ENCODE measurements at places on chromosomes 2 and 18.

- DNase-seq, result no peak
Measured at GRCh38 chr2:205895981-205896655, 189.9 kb downstream of the INO80D start.

DNA sequence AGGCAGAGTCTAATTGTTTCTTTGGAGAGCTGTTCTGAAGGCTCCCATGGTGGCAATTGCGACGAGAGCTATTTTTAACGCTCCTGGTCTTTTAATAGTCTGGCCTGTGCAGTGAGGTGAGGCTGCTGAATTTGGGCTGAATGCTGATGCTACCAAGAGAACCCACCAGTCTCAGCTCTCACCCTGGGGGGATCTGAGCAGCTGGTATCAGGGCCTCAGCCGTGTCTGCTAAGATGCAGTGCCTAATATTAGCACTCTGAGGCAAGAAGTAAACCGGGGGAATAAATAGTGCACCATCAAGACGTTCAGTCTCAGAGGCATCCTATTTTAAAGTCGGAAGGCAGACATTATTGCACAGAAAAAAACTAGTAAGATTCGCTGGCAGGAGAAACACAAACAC is 214.8 kb upstream of the PID1 start:
- DNase-seq, result no peak

- no peak for DNase-seq
Measured at GRCh38 chr2:179036353-179036905, 13.5 kb downstream of the CCDC141 start.

GRCh38 chr18:76274468-76275289 is 220.4 kb downstream of the ZNF516 start:
- DNase-seq, result no peak

DNA sequence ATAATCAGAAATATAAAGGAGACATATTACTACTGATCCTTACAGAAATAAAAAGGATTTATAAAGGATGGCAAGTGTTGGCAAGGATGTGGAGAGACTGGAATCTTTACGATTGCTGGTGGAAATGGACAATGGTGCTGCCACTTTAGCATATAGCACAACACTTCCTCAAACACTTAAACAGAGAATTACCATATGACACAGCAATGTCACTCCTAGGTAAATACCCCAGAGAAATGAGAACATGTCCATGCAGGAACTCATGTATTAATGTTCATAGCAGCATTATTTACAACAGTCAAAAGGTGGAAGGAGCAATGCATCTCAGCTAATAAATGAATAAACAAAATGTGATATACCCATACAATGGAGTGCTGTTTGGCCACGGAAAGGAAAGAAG is 137.5 kb downstream of the NDUFA10 start:
- no peak for DNase-seq

DNA sequence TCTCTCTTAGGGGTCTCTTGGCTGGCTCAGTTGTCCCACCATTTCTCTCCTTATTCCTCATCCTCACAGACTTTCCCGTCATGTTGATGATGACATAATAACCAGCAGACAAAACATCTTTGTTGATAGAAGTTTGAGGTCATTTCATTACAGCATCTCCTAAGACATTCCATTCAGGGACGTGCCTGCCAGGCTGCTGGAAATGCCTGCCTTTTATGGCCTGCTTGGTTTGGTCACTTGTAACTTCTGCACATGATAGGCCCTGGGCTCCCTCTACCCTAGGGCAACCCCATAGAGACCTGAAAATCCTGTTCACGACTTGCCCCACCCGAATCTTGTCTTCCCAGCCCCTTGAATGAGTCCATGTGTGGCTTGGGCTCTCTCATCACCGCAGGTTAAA is 81.7 kb downstream of the SDC1 start:
- DNase-seq, result no peak

DNA sequence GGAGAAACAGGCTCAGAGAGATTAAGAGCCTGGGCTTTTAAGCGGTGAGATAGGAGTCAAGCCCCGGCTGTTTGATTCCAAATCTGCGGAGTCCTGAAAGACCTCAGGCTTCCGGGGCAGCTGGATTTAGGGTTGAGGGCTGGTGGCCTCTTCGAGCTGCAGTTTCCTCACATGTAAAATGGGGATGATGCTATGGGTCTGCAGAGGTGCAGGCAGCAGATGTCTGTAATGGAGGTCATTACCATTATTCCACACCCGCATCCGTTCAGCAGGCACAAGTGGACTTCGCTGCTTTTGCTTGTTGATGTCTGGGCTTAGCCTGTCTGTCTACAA is 175.6 kb upstream of the HS6ST1 start:
- no peak for DNase-seq

DNA sequence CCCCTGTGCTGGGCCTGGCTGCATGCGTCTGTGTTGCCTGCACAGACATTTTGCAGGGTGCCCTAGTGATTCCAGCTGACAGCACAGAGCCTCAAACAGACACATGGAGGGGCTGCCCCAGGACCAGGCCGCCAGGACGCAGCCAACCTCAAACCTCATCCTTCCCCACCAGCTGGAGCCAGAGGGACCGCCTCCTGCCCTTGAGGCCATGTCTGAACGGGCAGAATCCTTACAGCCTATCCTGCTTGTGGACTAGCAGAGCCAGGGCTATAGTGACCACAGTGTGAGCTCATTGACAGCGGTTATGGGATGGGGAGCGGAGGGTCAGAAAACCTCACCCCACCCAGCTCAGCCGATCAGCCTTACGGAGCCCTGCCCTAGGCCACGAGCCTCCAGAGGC is 22.4 kb downstream of the ODC1 start:
- no peak for DNase-seq

DNA sequence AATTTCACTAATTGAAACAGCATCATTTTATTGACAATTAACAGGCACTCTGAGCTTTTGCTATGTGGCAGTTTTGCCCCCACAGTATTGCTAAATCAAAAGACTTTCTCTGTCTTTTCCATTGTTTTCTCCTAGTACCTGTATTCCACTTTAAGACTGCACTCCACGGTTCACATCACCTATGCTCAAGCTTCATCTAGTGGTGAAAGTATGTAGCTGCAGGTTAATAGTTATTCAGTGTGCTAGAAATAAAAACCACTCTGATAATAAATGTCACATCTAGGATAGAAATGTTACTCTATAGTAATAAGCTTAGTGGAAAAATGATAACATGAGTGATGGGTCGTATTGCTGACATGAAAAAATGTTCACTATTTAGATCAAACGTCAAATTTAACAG is 24.6 kb downstream of the ARL6IP6 start:
- DNase-seq, result peak; percentile 9

- no peak for DNase-seq
Measured at GRCh38 chr2:227010433-227010832, 153.6 kb downstream of the COL4A4 start.

GRCh38 chr18:58988600-58988999 is 123.9 kb downstream of the ZNF532 start:
- DNase-seq, result no peak

GRCh38 chr2:23806665-23807249 is 120.2 kb downstream of the ATAD2B start:
- no peak for DNase-seq

DNA sequence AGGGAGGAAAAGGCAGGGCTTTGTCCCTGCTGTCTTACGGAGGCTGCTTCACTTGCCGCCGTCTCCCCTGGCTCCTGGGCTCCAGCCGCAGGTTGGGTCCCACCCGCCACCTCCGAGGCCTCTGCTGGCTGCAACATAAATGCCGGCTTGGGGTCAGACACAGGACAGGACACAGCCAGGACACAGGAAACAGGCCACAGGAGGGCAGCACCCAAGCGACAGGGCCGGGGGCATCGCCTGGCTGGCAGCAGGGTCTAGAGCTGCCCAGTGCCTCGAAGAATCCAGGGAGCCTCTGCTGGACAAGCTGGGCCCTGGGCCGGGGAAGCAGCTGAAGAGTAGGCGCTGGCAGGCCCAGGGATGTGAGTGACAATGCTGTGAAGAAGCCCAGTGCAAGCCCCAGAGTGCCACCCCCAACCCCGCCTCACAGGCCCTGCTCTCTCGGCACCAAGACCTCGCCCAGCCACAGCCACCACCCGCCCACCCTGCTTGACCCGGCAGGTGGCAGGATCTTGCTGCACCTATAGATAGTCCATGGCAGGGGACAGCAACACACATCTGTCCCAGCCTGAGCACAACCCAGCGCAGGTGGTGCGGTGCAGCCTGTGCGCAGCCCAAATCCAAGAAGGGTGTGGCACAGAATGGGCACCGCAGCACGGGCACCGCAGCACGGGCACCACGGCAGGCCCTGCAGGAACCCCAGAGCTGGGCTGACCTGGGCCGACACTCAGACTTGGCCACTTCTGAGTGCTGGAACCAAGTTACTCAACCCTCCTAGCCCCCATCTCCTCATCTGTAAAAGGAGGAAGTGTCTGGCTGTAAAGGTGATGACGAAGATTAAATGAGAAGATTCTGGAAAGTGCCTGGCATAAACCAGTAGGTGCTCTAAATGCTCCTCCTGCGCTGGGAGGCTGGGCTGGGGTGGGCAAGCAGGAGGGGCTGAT is 55.6 kb downstream of the BIN1 start:
- DNase-seq, result peak; percentile 38

DNA sequence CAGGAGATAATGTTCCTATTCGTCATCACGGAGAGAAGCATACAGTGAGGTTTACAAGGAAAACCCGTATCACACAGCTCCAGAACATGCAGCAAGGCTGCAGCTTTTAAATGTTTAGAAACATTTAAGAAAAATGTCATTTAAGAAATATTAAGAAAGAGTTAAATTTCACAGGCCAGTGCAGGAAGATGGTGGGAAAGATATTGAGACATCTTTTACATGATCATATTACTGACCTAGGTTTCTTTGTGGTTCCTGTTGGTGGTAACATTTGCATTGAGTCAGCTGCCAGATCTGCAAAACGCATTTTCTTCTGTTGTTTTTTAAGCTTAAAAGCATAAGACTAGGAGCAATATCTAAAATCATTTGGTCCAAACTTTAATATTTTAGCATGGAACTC is 44.9 kb downstream of the CPO start:
- DNase-seq, result no peak

GRCh38 chr2:12168354-12168753 is 421.9 kb downstream of the LPIN1 start:
- DNase-seq, result no peak

GRCh38 chr2:239896075-239896474 is 129.1 kb downstream of the NDUFA10 start:
- DNase-seq, result no peak

DNA sequence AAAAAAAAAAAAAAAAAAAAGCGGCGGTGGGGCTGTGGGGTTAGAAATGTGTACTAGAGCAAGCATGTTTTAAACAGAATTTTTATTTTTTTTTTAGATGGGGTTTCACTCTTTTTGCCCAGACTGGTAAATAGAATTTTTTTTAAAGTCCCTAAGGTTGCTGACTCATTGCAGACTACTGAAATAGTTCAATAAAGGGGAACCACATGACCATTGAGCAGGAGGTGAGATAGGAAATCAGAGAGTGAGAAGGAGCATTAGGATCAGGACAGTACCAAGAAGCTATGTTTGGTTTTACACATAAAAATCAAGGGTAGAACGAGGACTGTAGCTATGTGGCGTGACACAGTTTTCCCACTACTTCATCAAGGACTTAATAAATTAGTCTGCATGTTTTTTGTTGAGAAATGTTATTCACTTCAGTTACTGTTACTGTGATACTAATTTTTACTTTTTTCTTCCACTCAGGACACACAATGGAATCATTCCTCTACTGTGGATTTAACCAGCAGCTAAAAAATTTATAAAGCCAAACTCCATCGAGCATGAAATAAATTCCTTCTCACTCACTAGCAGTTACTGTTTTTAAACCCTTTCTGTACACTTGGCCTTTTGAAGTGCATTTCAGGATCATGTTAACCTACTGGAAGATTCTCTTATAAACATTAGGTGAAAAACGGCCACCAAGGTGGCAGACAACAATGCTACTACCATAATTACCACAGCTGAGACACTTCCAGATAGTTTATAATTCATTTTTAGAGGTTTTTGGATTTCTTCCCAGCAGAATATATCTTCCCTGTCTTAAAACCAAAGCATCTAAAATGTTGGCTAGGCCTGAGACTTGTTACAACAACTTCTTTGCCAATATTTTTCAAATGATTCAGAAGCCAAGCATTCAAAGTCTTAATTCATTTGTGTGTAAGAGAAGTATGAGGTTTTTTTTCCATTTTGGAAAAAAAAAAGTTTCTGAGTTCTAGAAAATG is 33.2 kb downstream of the LAMA1 start:
- DNase-seq, result no peak

- no peak for DNase-seq
Measured at GRCh38 chr2:62596061-62596921, 90.3 kb upstream of the TMEM17 start.

- DNase-seq, result no peak
Measured at GRCh38 chr2:105570757-105571156, 171.9 kb upstream of the FHL2 start.

DNA sequence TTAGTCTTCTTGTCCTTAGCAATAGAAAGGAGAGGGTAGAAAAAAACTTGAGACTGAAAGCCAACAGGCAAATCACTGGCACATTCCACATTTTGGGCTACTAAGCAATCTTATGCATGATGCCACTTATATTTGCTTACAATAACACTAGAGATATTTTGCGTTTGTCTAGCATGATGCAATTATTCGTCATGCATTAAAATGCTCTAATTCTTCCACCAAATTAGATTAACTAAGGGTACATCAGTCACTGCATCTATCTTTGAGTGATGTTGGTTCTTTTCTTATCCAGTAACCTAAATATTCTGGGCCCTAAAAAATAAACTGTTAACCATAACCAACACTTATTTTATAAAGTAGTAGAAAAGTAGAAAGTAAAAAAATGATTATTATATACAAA is 1311.7 kb upstream of the CDH2 start:
- no peak for DNase-seq

All from GM13977 (cell line).